ENCODE measurements at places on chromosomes 12 and 14.

DNA sequence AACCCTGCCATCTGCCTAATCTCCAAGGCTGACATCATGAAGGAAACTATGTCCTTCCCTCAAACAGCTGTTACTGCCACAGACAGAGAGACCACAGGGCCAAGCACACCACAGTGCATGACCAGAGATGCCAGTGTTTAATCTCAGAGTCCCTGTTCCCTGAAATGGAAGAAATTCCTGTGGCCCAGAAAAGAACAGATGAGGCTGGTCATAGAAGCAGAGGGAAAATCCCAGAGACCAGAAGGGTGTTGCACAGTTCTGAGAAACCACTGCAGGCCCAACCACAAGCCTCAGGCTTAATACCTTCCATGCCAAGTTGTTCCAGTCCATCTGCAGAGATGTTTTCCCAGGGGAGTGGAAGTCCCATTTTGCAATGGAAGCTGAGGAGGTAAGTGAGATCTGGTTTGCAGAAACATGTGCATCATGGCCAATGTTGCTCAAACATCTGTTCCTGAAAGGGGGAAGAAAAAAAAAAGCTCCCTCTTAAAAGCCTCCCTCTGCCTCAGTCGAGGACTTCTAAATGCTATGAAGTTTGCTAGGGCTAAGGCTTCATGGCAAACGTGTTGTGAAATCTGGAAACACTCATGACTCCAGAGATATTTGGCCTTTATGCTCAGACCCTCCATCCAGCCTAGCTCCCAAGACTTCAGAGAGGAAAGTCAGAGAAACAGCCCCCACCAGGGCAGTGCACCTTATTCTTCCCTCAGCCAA lies 98.6 kb downstream of the SCARB1 start:
- no peak for DNase-seq

- no peak for DNase-seq
These were observed 8.0 kb downstream of the KMT2D start for GRCh38 chr12:49052451-49053208.

- DNase-seq, result no peak
These were observed 143.2 kb downstream of the SYNE2 start for GRCh38 chr14:63996016-63996415.

- no peak for DNase-seq
These were observed 19.8 kb downstream of the GALNT4 start for GRCh38 chr12:89504560-89505346.

- no peak for DNase-seq
These were observed 122.5 kb downstream of the CAND1 start for GRCh38 chr12:67391656-67392055.

GRCh38 chr12:18479256-18479655 lies 217.9 kb downstream of the PIK3C2G start:
- no peak for DNase-seq

GRCh38 chr14:32366256-32366879 lies 37.3 kb downstream of the AKAP6 start:
- peak; percentile 84 for DNase-seq

- DNase-seq, result no peak
These were observed 19.1 kb upstream of the ACVR1B start for GRCh38 chr12:51932218-51933076.

GRCh38 chr12:29207120-29207519 lies 58.0 kb downstream of the FAR2 start:
- DNase-seq, result no peak

GRCh38 chr14:92633274-92633616 lies 115.2 kb downstream of the LGMN start:
- DNase-seq, result no peak

- DNase-seq, result peak; percentile 73
These were observed 24.5 kb downstream of the FIGNL2 start for GRCh38 chr12:51823875-51824565.

GRCh38 chr14:50091240-50091913 lies 25.0 kb downstream of the VCPKMT start:
- no peak for DNase-seq

DNA sequence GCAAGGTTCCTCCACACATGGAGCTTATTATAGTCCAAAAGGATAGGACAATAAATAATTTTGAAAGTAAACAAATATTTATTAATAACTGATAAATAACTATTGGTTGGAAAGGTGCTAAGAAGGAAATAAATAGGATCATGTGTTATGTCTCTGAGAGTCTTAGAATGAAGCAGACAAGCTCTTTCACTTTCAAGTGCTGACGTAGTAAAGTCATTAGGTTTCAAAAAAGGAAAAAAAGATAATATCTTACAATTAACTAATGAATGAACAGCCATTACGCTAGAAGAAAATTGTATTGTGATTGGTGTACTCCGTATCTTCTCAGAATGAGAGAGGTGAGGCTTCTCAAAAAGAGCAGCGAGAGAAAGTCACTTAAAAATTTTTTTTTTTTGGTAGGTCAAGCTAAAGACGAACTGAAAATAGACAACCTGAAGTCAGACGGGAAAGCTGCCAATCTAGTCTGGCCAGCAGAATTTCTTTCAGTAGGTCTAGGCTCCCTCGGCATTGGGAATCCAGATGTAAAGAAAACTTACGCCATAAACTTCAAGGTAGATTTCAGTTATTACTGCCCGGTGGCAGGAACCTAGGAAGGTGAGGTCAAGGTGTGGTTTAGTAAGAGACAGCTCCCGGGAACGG lies 583 bp upstream of the LEMD3 start:
- DNase-seq, result no peak

- no peak for DNase-seq
These were observed 336.4 kb upstream of the FBXO33 start for GRCh38 chr14:39768589-39768988.

GRCh38 chr12:2640281-2640680 lies 154.5 kb upstream of the FKBP4 start:
- no peak for DNase-seq

- no peak for DNase-seq
These were observed 14.1 kb downstream of the KLRF2 start for GRCh38 chr12:9895215-9895971.

- no peak for DNase-seq
These were observed 167.9 kb downstream of the PAX9 start for GRCh38 chr14:36829547-36829946.

DNA sequence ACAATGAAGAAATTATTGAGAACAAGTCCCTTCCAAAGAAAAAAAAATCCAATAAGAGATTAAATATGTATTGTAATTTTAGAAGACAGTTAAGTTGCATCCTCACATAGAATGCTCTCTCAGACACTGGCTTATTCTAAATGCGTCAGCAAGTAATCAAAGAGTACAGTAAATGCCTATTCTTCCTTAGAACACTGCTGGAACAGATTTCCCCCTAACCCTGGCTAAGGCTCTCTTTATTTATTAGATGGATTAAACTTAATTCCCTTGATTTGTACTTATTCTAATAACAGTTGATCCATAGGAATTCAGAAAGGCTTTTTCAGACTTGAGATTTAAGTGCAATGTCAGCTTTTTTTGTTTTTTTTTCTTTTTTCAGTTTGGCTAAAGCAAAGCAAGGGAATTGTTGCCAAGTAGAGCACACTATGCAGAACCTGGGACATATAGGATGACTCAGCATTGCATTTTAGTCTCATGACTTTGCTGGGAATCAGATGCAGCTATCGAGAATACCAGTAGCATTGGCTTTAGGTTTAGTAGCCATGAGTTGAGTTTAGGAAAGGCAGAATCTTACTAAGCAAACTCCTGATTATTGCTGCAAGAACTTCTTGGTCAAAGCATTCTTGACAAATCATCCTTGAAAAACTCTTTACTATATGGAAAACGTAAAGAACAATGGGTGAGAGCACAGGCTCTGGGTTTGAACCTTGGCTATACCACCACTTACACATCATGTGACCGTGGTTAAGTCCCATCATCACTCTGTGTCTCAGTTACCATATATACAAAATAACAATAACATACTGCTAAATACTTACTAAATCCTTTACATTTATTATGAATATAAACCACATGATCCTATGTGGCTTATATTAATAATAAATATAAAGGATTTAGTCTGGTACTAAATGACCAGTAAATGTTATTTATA lies 26.7 kb downstream of the MED21 start:
- DNase-seq, result no peak

DNA sequence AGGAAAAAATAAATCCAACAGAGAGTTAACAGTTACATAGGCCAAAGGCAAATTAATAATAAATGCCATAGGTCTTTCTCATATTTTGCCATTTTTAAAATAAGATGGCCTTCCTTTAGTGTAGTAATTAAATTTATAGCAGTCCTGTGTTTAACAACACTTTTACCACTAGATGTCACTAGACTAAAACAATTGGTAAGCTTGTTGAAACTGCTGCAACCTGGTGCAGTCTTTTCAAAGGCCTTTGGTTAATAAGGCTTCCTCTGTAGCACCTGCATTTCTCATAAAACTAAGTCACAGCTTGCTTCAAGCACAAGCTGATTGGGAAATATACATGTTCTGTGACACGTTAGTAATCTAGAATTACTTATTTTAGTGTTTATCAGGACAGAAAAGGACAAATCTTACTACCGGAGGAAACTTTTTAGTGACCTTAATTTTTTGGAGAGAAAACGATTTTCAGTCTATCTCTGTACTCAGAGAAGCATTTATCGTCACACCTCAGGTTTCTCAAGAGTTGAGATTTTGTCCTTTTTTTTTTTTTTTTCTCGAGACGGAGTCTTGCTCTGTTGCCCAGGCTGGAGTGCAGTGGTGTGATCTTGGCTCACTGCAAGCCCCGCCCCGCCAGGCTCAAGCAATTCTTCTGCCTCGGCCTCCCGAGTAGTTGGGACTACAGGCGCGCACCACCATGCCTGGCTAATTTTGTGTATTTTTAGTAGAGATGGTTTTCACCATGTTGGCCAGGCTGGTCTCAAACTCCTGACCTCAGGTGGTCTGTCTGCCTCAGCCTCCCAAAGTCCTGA lies 20.0 kb downstream of the BORCS5 start:
- DNase-seq, result peak; percentile 79

- no peak for DNase-seq
These were observed 87.1 kb downstream of the VEZT start for GRCh38 chr12:95304673-95305198.

DNA sequence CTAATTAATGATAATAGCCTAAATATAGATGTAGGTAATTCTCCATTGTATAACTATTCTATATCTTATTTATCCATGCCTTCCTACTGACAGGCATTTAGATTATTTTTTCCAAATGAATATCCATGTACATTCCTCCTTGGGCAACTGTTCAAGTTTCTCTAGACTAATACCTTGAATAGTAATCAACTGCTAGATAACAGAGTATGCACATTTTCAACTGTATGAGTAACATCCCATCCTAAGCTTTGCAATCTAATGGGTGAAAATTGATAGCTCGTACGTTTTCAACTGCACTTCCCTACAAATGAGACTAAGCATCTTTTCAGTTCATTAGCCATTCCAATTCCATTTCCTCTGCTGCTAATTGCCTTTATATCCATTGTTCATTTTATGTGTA lies 37.0 kb downstream of the YAF2 start:
- DNase-seq, result no peak

- DNase-seq, result no peak
These were observed 67.2 kb upstream of the FAM181A start for GRCh38 chr14:93859957-93860356.

- no peak for DNase-seq
These were observed 6.0 kb downstream of the GARIN2 start for GRCh38 chr14:67195279-67195678.

GRCh38 chr12:211639-212414 lies 2.1 kb downstream of the SLC6A12 start:
- no peak for DNase-seq

DNA sequence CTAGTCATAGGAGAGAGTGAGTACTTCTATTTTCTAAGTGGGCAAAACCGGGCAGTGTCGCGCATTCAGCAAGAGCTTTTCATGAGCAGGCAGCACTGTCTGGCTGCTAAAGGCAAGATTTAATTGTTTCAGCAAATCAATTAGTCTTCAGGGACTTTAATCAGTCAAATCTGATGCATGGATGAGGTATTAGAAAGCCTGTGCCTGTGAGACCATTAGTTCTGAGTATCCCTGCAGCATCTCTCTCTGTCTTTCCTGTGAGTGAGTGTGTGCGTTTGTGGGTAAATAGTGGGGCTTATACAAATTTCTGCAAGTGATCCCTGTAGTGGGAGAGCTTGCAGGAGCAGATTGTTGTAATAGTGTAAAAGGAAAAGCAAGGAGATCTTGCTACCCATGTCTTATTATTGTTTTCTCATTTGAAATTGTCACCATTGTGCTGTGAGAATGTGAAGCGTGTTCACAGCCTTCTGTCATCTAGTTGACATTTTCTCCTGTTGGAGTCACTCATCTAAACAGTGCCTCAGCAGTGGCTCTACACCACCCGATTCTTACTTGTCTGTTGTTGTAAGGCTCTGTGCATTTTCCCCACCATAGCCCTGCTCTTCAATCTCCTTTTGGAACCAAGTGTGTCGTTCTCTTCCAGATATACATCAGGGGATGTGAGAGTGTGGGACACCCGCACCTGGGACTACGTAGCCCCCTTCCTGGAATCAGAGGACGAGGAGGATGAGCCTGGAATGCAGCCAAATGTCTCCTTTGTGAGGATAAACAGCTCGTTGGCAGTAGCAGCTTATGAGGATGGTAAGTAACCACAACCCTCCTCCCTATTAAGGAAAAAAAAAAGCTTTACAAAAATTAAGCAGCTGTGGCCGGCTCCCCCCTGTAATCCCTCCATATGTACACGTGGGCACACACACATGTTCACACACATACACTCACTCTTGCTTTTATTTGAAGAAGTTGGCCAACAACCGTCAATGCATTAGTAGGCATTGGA lies 53.6 kb downstream of the FBXW8 start:
- DNase-seq, result no peak

DNA sequence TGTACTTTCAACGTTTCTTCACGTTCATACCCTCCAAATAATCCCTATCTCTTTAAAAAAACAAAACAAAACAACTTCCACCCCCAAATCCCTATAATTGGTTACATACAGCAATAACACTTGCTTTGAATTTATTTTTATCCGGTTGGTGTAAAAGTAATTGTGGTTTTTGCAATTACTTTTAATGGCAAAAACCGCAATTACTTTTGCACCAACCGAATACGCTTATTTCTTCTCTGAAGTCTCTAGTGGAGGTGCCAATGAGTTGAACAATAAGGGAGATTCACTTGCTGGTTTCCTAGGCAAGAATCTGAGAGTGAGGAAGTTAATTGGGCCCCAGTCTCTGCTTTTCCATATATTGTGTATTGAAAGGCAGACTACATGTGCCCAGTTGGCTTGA lies 133.3 kb downstream of the DACT1 start:
- DNase-seq, result no peak

GRCh38 chr12:87116780-87117179 lies 860.6 kb upstream of the MGAT4C start:
- DNase-seq, result no peak

- no peak for DNase-seq
These were observed 4.8 kb upstream of the ING4 start for GRCh38 chr12:6667559-6668210.

DNA sequence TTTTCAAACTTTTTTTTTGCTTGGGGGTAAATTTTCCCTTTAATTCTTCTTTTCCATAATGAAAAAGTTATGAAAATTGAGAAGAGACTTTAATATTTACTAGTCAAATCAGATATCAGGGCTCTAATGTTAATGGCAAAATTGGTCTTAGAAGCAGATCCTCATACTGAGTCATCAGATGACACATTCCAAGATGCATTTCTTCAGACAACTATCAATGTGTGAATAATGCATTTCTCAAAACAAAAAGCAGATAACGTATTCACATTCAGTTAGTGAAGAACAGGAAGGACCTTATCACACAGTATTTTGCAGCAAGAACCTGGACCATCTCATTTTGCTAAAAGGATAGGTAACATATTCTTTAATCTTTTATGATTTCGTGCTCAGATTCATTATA lies 130.7 kb downstream of the GPHN start:
- DNase-seq, result no peak
